Small intestine (tissue), 16 donors: ENCODE measurements at places on chromosomes 1 and 21.

DNA sequence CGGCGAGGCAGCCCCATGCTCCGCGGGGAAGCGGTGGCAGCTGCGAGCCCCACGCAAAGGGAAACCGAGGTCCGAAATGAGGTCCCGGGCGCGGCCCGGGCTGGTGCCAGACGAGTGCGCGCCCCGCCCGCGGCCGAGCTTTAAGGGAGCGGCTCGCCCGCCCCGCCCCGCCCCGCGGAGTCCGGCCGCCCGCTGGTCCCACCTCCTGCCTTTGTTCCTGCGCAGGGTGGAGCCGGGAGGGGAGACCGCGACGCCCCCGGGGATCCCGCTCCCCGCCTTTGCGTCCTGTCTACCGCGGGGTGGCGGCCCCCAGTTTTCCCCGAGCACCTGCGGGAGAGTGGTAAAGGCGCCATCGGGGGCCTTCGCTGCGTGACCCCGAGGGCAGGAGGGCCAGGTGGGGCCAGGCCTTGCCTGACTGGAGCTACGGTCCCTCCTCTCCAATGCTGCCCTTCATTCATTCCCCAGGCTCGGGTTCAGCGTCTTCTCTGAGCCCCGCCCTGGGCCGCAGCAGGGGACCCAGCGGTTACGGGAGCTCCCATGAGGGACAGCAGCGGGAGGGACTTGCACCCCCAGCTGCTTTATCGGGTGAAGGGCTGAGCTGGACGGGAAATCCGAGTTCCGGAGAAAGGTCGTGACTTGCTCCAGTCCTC lies at the start of gene HES2:
Gene HES2 (minus strand): TSS at position 116 of the 650 bp plus-strand sequence. CDS start 99 bp downstream, at position 17.
- DNase-seq: peak; percentile 73

DNA sequence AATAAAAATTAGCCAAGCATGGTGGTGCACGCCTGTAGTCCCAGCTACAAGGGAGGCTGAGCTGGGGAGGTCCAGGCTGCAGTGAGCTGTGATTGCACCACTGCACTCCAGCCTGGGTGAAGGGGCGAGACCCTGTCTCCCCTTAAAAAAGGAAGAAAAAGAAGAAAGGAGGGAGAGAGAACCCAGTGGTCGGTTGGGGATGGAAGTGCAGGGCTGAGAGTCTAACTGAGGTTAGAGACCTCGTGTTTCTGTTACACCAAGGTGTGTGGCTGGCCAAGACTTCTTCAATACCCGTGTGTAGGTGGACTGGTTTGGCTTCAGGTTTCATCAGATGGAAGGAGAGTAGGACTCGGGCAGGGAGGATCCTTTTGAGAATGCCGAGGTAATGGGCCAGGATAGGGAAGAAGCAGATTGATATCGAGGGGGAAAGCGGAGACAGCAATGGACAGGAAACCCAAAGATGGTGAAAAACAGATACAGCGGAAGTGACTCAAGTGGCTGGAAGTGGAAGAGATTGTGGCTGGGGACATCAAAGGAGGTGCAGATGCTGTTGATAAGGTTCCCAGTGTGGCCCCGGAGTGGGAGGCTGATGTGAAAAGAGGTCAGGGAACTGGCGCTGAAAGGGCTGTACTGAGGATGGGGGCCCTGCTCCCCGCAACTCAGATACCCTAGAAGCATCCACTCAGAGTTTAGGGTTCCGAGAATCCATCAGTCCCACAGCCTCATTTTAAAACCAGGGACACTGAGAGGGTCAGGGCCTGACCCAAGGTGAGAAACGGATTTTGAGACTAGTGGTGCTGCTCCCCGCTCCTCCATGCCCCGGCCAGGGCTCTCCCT lies 681 bp upstream of the UBXN10 start:
- DNase-seq: no peak

DNA sequence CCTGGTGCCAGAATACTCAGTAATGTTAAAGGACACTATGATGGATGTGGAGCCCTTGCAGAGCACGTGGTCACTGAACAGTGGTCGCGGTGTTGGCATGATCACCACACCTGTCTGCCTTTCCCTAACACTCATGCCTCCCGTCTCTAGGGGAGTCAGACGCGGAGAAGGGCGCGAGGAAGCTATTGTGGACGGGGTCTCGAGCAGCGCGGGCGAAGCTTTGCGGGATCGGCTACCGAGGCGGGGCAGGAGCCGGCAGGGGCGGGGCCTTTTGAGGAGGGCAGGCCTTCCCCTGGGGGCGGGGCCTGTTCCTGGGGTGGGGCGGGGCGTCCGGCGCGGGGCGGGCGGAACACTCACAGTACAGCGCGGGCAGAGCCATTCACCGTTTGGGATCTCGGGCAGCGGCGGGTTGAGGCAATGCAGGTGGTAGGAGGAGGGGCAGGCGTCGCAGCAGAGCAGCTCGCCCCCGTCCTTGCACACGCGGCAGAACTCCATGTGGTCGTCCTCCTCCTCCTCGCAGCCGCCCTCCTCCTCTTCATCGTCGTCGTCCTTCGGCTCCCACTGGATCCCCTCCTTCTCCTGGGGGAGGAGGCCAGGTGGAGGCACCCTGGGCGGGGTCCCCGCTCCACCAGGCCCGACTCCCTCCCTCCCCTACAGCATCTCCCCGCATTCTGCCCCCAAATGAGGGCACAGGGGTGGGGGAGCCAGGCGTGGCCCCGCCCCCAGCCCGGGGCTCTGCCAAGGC lies 31.5 kb downstream of the CHD5 start:
- peak; percentile 53 for DNase-seq

GRCh38 chr1:64867266-64867665 lies 99.1 kb downstream of the JAK1 start:
- DNase-seq: no peak

GRCh38 chr1:116370181-116370580 lies 2.9 kb upstream of the ATP1A1 start:
- DNase-seq: no peak

- no peak for DNase-seq
These were observed 1.1 kb downstream of the VANGL2 start for GRCh38 chr1:160401487-160401805.

- DNase-seq: peak; percentile 32
These were observed 69.0 kb upstream of the RAVER2 start for GRCh38 chr1:64675718-64676345.

GRCh38 chr1:174156437-174156836 lies 2.9 kb upstream of the RABGAP1L start:
- no peak for DNase-seq

GRCh38 chr1:114803001-114803400 lies 22.5 kb upstream of the SIKE1 start:
- DNase-seq: no peak

DNA sequence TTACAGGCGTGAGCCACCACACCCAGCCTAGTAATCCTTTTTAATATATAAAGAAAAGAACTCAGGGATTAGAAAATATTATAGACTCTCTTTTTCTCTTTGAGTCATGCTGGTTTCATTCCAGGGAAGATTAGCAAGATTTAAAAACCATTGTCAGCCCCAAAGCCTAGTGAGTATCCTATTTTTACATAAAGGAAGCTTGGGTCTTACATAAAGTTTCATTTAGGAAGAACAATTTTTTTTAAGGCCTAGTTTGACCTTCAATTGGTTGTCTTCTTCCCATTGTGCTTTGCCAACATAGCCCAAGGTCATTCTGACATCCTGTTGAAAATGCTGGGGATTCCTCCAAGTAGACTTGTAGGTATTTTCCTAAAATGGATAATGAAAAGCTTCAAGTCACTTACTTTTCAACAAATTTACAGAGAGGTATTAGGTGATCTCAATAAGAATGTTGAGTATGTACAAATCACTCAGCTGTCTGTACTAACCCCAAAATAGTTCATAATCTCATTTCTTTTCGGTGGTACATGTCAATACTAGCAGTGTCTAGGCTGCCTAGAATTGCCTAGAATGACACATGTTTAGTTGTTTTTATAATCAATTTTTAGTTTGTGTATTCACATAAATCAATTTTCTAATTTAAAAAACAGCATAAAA lies 4.3 kb upstream of the KIF14 start:
- DNase-seq: no peak

- no peak for DNase-seq
These were observed 46.4 kb upstream of the RGS1 start for GRCh38 chr1:192529031-192529755.

- no peak for DNase-seq
These were observed 141.9 kb upstream of the LYPLAL1 start for GRCh38 chr1:219031809-219032208.

DNA sequence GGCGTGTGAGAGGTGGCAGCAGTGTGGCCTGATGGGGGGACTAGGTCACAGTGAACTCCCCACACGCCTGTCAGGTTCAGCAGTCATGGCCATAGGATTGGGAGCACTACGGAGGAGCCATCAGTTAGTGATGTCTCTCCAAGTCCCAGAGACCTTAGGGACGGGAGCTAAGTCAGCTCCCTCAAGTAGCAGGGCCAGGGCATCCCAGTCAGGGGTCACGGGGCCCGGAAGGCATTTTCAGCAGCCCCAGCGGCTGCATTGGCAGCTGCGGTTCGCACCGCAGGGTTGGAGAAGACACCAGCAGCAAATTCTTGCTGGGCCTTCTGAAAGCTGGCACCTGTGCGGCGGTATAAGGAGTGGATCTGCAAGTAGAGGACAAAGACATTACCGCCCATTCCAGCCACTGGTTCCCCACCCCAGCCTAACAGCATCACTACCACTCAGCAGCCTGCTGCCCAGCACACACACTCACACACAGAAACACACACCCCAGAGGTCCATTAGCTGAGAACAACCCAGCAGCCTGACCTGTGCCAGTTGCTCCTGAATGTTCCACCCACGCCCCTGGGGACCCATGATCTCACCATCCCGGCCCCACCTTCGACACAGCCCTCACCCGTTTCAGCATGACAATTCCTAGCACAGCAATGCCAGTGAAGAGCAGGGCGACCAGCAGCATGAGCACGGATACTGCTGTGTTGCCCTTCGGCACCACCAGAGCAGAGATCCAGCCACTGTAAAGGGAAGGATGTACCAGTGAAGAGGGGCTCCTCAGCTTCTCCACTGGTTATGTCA lies 972 bp upstream of the ENTREP3 start:
- DNase-seq: no peak

GRCh38 chr1:157141212-157141855 lies 3.1 kb upstream of the ETV3 start:
- DNase-seq: no peak

- no peak for DNase-seq
These were observed 25.3 kb upstream of the SYT6 start for GRCh38 chr1:114178936-114179335.

DNA sequence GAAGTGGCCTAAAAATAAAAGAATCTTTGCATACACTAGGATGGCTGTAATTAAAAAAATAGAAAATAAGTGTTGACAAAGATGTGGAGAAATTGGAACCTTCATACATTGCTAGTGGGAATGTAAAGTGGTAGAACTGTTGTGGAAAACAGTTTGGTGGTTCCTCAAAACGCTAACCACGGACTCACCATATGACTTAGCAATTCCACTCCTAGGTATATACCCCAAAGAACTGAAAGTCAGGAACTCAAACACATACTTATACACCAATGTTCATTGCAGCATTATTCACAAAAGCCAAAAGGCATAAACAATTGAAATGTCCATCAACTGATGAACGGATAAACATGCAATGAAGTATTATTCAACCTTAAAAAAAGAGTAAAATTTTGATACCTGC lies 10.8 kb upstream of the HMGCL start:
- DNase-seq: no peak

DNA sequence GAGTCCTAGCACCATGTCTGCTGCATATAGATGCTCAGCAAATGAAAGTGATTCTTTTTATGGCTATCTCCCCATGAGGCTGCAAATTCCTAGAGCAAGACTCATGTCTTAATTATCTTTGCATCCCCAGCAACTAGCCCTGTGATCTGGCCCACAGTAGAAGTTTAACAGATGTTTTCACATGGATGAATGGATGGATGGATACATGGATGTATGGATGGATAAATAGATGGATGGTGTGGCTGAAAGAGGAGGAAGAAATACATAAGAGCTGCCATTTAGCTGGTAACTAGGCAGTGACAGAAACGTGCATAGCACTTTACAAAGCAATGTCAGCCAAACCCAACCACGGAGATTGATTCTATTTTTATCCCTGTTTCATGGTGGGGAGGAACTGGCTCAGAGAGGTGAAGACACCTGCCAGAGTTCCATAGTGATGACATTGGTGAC lies 32.7 kb upstream of the ZBTB40 start:
- no peak for DNase-seq

DNA sequence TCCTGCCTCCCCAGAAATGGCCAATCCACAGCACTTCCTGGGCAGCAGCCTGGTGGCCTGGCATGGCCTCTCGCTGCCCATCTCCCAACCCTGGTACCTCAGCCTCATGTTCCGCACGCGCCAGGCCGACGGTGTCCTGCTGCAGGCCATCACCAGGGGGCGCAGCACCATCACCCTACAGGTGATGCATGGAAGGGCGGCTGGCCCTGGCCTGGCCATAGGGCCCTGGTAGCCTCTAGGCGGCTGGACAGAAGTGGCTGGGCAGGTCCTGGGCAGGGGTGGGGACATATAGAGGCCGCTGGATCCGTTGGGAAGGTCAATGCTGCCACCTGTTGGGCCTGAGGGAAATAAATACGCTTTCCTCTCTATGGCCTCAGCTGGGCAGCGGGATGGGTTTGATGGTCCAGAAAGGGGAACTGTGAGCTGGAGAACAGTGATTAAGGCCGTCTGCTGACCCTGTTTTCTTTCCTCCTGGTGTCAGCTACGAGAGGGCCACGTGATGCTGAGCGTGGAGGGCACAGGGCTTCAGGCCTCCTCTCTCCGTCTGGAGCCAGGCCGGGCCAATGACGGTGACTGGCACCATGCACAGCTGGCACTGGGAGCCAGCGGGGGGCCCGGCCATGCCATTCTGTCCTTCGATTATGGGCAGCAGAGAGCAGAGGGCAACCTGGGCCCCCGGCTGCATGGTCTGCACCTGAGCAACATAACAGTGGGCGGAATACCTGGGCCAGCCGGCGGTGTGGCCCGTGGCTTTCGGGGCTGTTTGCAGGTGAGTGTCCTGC lies 14.4 kb downstream of the CELSR2 start:
- DNase-seq: peak; percentile 54

DNA sequence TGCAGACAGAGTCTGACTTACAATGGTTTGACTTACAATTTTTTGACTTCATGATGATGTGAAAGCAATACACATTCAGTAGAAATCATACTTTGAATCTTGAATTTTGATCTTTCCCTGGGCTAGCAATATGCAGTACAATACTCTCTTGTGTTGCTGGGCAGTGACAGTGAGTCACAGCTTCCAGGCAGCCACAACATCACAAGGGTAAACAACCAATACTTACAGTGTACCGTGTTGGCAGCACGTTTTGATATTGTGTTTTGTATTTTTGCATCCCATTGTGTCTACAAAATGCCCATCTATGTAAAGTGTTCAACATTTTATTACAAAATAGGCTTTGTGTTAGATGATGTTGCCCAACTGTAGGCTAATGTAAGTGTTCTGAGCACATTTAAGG lies 150.9 kb downstream of the NTMT2 start:
- no peak for DNase-seq

DNA sequence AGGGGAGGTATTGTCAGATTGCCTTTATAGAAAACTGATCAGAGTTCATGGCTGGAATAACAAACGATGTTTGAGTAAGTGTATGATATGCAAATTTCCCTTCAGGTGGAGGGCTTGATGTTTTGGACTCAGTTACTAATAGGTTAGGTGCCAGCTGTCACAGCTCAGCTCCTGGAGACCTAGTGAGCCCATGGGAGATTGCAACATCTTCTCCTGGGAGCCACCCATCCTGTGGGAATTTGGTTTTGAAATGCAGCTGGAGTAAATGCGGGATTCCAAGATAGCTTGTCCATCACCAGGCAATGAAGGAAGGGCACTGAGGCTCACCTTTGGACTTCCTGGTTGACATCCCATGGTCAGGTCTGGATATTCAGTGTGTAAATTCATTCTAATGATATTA lies 211.4 kb upstream of the NRIP1 start:
- DNase-seq: no peak
